ENCODE measurements at places on chromosomes 7 and 10.

GRCh38 chr10:4623757-4624420, 202.1 kb upstream of the AKR1E2 start:
- DNase-seq: no peak

GRCh38 chr7:25158966-25159365, 33.9 kb upstream of the CYCS start:
- no peak for DNase-seq

- no peak for DNase-seq
These were observed 30.9 kb upstream of the CREB5 start for GRCh38 chr7:28381466-28381865.

DNA sequence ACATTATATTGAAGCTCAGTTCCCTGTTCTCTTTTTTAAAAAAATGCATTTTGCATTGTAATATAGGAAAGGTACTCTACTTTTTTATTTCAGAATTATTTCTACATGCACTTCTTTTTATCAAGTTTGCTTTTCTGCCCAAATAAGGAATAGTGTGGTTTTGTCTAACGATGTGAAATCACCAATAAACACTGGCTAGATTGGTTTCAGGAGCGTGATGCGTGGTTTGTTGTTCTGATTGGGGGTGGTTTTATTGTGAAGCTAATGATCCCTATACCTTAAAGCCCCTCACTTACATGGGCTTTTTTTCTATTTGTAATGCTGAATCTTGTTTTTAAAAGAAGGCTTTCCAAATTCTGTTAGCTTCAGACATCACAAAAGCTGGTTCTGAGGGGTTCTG, 17.6 kb downstream of the ENTPD7 start:
- DNase-seq: no peak

GRCh38 chr10:69721690-69722310, 79.9 kb upstream of the COL13A1 start:
- DNase-seq: no peak

DNA sequence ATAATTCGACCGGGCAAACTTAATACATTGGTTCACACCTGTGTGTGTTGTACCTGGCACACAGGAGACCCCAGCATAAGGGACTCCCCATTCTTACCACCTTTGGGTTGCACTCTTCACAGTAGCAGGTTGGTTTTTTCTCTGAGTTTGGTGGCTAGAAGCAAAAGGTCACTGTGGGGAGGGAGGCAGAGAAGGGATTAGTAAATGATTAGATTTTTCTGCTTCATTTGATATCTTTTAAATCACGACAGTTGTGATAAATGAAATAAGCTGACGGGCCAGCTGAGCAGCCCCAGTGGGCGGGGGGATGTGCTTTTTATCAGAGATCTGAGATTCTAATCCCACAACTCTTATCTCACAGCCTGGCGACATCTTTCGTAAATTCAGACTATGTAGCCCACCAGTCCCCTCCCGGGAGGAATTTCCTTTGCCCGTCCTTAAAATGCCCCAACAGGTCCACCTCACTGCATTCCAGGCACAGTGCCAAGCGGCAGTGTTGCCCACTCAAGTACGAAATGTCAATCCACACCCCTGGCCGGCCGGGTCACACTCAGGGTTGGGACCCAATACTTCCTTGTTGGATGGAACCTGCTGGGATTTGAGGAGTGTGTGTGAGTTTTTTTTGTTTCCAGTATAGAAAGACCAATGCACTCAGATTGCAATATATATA, 10.5 kb upstream of the KCP start:
- no peak for DNase-seq

- no peak for DNase-seq
These were observed 40.3 kb upstream of the KAT6B start for GRCh38 chr10:74786126-74786525.

DNA sequence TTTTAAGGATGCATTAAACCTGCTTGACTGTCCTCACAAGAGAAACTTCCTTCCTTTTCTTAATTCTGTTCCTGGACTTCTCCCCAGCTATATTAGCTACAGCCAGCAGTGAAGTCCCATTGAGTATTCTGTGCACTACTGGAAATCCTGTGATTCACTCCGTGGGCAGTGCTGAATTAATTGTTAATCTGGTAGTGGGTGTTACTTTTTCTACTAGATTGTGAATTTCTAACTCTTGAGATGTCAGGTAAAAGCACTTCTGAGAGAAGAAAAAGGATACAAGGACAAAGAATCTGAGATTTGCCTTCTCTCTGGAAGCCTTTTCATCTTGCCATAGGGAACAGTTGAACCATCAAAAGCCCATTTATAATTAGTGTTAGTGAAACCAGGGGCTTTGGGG, 33.9 kb downstream of the CYCS start:
- DNase-seq: no peak

DNA sequence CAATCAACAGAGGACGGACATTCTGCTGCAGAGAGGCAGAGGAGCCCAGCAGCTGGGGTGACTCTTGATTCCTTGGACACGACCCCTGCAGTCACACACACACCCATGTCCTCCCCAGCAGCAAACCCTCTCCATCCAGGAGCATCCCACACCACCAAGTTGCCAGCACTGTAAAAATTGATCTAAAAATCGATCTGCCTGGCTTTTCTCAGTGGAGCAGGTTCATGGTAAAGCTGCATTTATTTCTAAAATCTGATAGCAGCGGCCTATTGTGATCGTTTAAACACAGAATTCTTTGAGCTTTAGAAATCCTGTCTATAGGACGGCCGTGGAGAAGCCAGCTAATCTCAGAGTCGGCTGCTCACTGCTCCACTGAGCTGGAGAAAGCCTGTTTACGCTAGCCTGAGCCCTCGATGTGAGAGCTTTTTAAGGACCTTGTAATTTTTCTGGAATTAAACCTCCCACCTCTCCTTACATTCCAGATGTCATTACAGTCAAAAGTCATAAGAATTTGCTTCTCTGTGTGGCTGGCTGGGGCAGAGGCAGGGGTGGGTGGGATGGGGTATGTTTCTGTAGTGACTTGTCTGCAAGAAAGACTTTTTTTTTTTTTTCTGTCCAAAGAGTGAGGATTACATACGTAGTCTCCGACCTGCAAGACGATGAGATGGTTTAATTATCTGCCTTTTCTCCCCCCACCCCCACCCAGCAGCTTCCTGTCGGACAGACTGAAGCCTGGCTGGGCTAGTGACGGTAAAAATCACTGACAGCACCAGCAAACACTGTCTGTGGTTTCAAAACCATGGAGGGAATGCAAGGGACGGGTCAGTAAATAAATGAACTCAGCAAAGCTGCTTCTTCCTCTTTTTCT, 31.6 kb downstream of the TRIM8 start:
- no peak for DNase-seq

DNA sequence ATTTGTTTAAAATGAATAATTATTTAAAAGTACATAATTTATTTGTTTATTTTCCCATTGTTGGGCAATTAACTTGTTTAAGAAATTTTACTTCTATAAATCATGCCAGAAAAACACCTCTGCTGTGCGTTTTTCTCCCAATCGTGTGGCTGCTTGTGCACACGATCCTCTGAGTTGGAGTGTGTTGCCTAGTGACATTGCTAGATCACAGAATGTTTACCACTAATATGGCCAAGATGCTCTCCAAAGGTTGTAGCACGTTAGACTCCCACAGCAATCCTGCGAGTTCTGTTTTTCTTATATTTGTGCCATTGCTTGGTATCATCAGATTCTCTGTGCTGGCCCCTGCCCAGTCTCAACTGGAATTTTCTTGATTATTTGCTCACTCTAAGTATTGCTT, 207.1 kb upstream of the ADCY1 start:
- DNase-seq: no peak

DNA sequence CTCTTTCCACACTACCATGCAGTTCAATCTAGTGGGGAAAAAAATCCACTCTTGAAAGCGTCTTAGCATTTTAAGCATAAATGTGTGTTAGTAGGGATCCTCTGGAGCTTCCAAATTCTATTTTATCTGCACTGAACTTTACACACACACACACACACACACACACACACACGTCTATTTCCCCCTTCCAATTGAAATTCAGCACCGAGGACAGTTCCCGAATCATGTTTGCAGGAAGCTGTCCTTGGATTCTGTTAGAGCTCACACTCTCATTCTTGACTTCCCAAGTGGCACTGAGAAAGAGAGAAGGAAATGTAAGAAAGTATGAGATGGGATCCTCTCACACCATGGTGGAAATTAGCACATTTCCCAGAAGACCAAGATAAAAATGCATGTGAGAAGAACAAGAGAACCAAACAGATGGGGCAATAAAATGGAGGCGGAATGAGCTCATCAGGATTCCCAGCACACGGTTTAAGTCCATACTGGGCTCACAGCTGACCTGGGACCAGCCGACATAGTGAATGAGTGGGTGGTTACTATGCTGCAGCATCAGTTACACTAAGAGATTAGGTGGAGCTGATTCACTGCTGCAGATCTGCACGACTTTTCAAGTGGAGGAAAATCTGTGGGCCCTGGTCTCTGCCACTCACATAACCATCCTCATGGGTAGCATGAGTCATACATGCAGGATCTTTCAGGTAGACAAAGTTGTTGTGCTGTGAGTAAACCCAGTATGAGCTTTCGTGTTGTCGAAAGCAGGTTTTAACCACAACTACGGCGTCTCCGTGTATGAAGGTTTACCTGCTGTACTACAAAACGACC, 3.3 kb upstream of the NPTX2 start:
- no peak for DNase-seq

DNA sequence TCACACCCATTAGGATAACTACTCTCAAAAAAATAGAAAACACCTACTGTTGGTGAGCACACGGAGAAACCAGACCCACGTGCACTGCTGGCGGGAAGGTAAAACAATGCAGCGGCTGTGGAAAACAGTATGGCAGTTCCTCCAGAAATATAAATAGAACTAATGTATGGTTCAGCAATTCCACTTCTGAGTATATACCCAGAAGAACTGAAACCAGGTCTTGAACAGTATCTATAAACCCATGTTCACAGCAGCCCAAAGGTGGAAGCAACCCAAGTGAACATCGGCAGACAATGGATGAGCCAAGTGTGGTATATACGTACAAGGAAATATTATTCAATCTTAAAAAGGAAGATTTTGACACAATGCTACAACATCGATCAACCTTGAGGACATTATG, 164.7 kb downstream of the ZMYND11 start:
- no peak for DNase-seq

DNA sequence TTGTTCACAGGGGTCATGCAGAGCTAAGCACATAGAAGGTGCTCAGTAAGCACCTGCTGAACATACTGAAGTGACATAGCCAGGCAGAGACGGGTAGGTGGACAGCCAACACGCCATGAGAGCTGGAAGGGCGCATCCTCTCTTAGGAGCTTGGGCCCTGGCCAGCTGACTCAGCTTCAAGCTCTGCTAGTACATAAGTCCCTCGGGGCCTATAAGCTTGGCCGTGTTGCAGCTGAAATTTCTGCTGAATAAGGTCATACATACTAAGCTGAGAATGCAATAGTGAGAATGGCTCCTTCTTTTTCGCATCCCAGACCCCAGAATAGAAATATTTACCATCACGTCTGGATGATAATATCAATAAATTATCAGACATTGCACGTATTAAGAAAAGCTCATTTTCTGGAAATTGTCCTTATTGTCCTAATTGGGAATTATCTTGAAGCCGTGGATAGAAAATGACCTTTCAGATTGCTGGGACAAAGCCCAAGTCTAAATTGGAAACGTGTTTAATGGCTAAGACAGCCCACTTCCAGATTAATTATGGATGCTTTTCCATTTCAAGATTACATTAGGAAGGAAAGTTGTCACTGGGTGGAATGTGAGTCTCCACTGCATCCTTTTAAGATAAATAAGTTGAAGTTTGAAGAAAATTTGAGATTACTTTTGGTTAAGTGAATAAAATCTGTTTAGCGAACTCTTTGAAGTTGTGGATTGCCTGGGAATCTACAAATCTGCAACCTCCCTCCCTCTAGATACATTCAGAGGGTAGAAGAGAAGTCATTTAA, 287.1 kb upstream of the C7orf33 start:
- DNase-seq: no peak

DNA sequence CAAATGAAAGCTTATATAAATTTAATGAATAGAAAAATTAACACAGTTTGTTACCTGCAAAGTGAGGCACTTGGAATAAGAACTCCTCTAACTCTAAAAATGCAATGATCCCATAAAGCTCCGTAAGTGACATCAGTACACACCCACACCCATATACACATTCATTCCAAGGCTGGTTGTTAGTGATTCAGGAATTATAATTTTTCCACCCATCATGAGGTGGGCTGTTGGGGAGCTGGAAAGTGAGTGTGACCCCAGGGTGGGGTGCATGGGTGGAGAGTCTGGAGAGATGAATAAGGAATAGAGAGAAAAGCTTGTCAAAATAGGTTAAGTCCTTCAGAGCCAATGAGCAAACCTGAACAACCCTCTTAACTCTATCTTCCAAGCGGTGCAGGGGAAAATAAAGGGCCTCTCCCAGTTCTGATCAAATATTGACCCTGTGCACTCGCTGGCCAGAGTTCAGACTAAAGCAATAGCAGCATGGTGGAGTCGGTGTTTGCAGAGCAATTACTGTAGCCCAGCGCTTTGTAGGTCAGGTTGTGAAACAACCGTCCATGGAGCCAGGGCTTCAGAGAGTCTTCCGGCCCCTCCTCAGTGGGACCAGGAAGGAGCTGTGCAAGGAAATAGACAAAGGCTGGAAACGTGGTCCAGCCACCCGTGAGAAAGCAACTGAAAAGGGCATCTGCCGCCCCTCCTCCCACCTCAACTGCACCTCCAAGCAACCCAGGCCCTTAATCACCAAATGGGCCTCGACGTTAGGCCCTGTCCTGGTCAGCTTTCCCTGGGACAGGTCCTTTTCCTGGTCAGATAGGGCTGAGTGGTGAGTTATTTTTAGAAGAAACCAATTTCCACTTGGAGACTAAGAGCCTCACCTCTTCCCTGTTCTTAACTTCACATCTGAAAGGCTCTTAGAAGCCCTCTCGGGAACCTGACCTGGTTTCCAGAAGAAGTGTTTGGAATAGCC, 61.2 kb downstream of the SH3PXD2A start:
- DNase-seq: no peak

- DNase-seq: no peak
These were observed 12.5 kb downstream of the SHOC2 start for GRCh38 chr10:110931769-110932381.

DNA sequence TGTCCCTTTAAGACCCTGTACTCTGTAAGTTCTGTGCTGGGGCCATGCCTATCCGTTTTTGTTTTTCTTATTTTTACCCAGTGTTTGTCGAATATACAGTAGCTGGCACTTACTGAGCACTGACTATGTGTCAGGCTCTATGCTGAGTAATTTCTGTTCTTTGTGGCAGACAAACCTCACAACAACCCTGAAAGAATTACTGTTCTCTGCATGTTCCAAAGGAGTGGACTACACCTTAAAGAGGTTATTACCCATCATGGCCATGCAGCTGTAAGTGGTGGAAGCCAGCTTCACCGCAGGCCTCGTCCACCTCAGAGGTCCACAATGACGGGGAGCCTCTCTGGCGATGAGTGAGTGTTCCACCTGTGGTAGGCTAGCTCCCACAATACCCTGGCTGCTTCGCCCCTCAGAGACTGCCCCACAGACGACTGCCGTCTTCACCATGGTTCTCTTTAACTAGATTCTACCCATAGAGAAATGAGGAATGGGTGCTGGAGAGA, 30.1 kb upstream of the RBM20 start:
- DNase-seq: no peak

GRCh38 chr10:95246582-95247051, 44.2 kb downstream of the PDLIM1 start:
- peak; percentile 42 for DNase-seq

Measured in activated CD4-positive, CD25-positive, alpha-beta regulatory T cell (primary cell).